Adrenal gland (tissue), 19 donors: ENCODE measurements at places on chromosomes 3 and 15.
A peak's percentile ranks its signal among the peaks of the same experiment; 100 is the strongest.

DNA sequence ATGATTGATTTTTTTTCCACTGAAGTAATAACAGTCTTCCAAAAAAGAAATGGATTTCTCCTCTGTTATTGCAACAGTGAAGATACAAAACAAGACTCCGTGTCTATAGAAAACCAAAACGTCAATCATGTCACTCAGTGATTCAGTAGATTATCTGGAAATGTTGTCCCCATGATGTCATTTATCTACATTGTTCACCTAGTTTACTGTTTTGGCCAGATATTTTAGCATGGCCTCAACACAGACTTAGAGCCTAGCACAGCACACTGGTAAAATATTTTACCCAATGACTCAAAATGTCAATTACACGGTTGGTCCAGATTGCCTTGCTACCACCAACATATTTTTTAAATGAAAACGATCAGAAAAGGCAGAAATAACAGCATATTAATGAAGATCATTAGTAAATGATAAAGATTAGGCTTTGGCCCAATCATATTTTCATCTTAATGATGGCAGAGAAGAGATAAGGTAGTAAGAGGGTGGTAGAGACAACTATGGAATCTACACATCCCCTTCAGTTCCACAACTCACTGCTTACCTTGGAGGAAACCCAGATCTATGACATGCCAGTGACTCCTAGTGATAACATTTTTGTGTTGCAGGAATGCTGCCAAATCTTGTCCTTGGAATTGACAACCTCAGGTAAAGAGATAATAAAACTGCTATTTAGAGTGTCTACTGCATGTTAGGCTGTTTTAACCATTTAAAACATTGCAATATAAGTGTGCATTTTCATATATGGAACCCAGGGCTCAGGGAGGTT is 347.7 kb upstream of the ARPP21 start:
- no peak for DNase-seq

GRCh38 chr3:155805204-155805801 is 775 bp downstream of the C3orf33 start:
- DNase-seq = peak; percentile 53

- no peak for DNase-seq
Observed at GRCh38 chr3:8777978-8778267, 8.5 kb upstream of the OXTR start.

GRCh38 chr3:176651622-176652021 is 545.7 kb downstream of the TBL1XR1 start:
- DNase-seq = no peak

GRCh38 chr15:48913141-48913540 is 35.2 kb downstream of the EID1 start:
- no peak for DNase-seq
